CD4-positive, alpha-beta T cell treated with Interleukin-15 for 1 hour (primary cell): ENCODE measurements at places on chromosomes 16 and 17.

GRCh38 chr17:43734376-43734775 lies 24.2 kb downstream of the SOST start:
- no peak for DNase-seq

DNA sequence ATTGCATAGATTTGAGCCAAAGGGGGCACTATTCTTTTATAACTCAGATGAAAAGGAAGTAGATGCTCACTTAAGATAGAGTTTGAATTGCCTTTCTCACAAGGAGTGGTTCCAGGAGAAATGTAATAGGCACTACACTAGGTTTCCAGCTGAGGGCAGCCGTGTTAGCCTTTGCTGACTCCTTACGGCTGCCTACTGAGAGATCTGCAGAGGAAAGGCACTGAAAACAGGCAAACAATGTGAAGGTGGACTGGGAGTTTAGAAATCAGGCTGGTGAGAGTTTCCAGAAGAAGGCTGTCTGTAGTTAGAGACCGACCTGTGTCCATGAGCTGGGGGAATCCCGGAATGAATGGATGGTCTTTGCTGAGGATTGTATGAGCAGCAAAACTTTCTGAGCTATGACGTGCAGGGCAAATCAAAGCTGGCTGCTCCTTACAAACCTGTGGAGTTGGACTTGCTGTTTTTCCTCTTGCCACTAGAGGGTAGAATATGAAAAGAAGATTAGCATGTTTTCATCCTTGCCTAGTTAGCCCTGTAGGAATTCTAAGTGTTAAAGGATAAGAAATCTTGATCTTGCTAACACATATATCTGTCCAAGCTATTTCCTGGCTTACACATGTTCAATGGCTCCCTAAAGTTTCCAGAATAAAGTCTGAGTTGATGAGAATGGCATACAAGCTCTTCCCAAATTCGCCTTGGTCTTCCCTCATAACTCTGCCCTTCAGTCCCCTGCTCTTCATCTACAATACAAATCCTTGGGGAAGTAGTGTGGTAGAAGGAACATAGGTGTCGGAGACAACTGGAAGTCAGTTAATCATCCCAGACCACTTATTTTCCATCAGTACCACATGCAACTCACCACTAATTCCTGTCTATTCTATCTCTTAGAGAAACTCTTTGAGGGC lies 20.1 kb upstream of the TAOK1 start:
- peak; percentile 59 for DNase-seq

DNA sequence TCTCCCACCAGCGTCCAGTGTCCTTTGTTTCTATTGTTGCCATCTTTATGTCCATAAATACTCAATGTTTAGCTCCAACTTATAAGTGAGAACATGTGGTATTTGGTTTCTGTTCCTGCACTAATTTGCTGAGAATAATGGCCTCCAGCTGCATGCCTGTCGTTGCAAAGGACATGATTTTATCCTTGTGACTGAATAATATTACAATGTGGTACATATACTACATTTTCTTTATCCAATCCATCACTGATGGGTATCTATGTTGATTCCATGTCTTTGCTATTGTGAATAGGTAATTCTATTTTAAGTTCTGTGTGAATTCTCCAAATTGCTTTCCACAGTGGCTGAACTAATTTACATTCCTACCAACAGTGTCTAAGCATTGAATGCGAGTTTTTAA lies 578.6 kb upstream of the CA10 start:
- DNase-seq, result no peak

DNA sequence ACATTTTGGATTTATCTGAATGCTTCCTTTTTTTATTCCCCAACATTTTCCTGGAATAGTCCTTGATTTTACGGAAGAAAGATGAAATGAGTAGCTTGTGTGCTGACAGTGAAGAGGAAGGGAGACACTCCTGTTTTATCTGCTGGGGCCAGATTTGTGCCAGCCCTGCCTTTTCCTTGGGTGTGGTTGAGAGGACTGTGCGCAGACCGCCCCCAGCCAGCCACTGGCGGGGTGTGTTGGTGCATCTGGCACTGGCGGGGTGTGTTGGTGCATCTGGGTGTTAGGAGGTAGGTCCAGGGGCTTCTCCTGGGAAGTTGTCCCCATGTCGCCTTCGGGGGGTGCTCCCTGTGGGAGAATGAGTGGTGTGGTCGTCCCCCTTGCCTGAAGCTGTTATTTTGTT lies 39.5 kb downstream of the RAP1GAP2 start:
- no peak for DNase-seq

DNA sequence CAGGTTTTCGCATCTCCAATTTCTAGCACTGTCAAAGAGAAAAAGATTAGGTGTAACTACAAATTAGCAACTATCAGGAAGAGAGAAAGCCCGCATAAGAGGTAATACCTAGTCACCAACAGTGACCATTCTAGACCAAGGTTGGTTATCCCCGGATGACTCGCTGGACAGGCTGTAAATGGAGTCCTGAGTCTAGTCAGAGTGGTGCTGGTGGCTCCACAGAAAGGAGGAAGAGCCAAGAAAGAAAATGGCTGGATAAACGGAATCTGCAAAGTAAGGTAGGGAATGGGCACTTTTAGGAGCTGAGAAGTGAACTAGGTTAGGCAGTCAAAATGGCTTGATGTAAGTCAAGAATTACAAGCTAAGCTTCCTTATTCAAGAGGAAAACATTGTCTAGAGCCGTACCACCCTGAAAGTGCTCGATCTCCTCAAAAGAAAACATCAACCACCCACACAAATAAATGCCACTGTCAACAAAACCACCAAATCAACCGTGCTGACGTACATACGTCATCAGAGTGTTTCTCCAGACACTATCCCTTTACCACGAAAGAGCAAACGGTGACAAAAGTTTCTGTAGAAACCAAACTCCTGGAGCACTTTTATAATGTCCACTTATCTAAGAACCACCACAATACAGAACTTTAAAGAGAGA lies 2.2 kb downstream of the GSPT1 start:
- peak; percentile 65 for DNase-seq

GRCh38 chr16:28182801-28183200 lies 29.0 kb downstream of the XPO6 start:
- no peak for DNase-seq

DNA sequence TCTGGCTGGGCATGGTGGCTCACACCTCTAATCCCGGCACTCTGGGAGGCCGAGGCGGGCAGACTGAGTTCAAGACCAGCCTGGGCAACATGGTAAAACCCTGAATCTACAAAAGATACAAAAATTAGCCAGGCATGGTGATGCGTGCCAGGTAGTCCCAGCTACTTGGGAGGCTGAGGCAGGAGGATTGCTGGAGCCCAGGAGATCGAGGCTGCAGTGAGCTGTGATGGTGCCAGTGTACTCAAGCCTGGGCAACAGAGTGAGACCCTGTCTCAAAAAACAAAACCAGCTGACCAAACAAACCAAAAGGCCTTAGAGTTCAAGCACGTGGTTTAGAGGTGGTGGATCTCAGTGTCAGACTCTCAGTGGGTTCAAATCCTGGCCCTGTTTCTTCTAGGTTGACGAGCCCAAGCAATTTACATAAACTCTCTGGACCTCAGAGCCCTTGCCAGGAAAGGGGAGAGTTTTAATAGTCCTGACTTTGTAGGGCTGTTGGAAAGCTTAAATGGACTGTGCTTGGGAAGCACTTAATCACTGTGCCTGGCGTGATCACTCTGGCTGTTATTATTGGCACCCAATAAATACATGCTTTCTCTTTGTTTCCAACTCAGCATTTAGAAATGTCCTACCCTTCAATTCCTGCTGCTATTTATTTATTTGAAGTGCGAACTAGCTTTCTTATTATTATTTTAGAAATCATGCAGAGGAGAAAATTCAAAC lies 44.7 kb downstream of the ABCC1 start:
- DNase-seq, result no peak

- DNase-seq, result peak; percentile 91
Measured at GRCh38 chr16:50547340-50548124, 664 bp upstream of the NKD1 start.

DNA sequence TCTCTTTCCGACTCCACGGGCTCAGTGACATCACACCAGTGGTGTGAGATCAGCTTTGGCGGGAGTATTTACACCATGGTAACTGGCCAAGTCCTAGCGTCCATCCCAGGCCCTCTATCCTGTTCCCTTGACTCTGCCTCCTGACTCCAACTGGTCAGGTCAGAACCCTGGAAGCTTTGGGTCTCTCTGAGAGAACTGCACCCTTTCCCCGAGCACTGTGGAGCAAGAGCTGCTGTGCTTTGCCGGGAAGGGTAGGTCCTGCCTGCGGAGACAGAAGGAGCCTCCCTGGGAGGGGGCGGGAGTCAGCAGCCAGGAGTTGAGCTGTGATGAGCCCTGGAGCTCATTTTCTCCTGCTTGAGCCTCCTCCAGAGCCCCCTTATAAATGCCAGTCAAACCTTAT lies 212.1 kb upstream of the TNRC6C start:
- no peak for DNase-seq

GRCh38 chr16:14219983-14220382 lies 148.9 kb downstream of the MRTFB start:
- DNase-seq, result no peak

GRCh38 chr17:12114686-12115418 lies 94.2 kb downstream of the MAP2K4 start:
- DNase-seq, result no peak

GRCh38 chr17:75041656-75042280 lies 5.0 kb downstream of the ATP5PD start:
- no peak for DNase-seq

GRCh38 chr16:79307214-79307613 lies 293.3 kb downstream of the MAF start:
- DNase-seq, result peak; percentile 47

- DNase-seq, result no peak
Measured at GRCh38 chr16:88742896-88743605, 36.7 kb downstream of the CTU2 start.

- DNase-seq, result no peak
Measured at GRCh38 chr17:77618731-77619130, 339.8 kb upstream of the TNRC6C start.

DNA sequence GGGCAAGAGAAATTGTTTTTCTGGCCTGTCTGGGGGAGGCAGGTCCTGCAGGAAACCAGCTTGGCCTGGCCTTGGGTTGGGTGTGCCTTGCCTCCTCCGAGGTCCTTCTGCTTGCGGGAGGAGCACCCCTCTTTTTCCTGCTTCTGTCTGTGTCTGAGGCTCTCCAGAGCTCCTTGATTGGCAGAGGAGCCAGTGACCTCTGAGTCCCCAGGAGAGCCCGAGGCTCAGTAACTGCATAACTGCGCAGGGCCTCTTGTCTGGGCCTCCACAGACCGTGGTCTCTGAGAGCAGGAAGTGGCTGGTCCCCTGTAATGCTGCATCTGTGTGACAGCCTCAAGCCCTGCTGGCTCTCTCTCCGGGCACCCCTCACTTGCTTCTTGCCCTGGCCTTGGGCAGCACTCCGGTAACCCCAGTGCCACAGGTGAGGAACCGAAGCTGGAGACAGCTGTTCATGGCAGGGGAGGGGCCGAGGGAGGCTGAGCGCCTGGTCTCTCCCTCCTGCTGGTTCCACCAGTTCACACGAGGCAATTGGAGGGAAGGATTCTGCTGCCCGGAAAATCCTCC lies 1.6 kb downstream of the CAPN15 start:
- DNase-seq, result peak; percentile 34

GRCh38 chr16:85454171-85454872 lies 158.8 kb upstream of the GSE1 start:
- no peak for DNase-seq

DNA sequence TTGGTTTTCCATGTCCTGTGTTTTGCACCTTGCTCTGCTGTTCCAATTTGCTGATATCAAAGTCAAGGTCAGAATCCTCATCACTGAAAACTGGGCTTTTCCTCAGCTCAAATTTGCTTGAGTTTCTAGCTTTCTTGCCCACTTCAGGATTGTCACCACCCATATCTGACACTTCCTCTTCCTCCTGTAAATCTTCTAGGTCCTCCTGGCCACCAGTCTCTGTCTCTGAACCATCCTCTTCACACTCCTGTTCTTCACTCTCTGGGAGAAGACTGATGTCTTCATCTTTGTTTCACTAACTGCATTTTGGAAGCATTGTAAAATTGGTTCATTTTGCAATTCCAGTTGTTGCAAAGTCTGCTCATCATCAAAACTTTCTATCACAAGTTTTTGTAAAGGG lies 63.4 kb upstream of the RBL2 start:
- no peak for DNase-seq

GRCh38 chr17:77210331-77210730 lies 69.6 kb downstream of the SEC14L1 start:
- no peak for DNase-seq
